ENCODE measurements at places on chromosomes 2 and 18. TPM values are rescaled to one million over a fixed set of nuclear protein-coding genes. Genes with fewer than 3 reads are reported as not detected.

- H3K4me1 ChIP-seq: no peaks in the 10 kb centered on the region
- H3K36me3 ChIP-seq: no peaks in the 10 kb centered on the region
- no peak overlapping the region for H3K4me3 ChIP-seq
- no peak overlapping the region for H3K27ac ChIP-seq
- DNase-seq: no peak
- no peaks in the 10 kb centered on the region for H3K27me3 ChIP-seq
These were observed 64.9 kb downstream of the EVA1A start for GRCh38 chr2:75495862-75496261.

- peaks cover 14% of the 10 kb centered on the region for H3K27me3 ChIP-seq
- no peak for DNase-seq
- no peaks in the 10 kb centered on the region for H3K36me3 ChIP-seq
- no peaks in the 10 kb centered on the region for H3K4me1 ChIP-seq
These were observed 59.0 kb downstream of the CHRNA1 start for GRCh38 chr2:174705321-174705720.

- H3K36me3 ChIP-seq: no peaks in the 10 kb centered on the region
- no peaks in the 10 kb centered on the region for H3K27me3 ChIP-seq
- no peak overlapping the region for H3K27ac ChIP-seq
- peaks cover 25% of the 10 kb centered on the region for H3K4me1 ChIP-seq
These were observed 228.7 kb downstream of the HAUS1 start for GRCh38 chr18:46332921-46333341.

DNA sequence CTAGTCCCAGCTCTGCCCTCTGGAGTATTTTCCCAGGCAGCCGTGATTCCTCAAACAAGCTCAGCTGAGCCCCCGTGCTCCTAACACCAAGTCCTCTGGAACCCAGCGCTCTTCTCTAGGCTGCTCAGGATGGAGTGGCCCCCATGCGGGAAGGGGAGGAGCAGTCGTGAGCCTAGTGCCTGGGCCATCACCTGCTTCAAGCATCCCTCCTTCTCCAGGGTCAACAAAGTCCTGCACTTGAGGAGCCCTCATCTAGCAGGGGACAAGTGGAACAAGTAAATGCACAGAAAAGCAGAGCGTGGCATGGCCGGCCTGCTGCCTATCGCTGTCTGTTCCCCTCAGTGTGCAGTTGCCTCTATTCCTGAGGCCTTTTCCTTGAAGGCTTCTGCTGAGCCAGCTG is 168.6 kb downstream of the INHBB start:
- H3K4me1 ChIP-seq: no peaks in the 10 kb centered on the region
- no peaks in the 10 kb centered on the region for H3K36me3 ChIP-seq
- H3K27me3 ChIP-seq: peaks cover 14% of the 10 kb centered on the region
- H3K27ac ChIP-seq: no peak overlapping the region
- no peak overlapping the region for H3K4me3 ChIP-seq

DNA sequence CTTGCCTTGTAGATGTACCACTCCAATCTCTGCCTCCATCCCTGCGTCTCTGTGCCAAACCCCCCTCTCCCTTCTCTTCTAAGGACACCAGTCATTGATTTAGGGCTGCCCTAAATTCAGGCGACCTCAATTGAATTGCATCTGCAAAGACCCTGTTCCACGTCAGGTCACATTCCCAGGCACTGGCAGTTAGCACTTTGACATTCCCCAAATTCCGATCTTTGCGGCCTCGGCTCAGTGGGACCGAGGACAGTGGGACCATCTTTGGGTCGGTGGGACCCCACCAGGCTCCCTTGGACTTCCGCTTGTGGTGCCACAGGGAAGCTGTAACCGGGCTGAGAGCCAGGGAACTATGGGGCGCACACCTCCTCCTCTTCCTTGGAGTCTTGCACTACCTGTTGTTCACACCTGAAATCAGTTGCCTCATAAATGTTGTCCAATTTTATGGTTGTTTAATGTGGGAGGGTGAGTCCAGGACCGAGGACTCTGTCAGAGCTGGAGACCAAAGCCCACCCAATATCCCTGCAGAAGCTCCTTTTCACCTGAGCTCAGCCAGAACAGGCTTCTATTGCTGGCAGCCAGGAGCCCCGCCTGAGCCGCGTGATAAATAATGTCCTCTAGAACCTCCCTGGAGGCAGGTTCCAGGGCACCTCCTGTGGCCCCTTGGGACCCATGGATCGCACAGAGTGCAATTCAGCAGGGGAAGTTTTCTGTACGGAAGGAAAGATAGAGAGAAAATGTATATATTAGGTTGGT is 271.6 kb downstream of the EIPR1 start:
- no peak for DNase-seq
- no peaks in the 10 kb centered on the region for H3K27me3 ChIP-seq
- peaks cover 4% of the 10 kb centered on the region for H3K4me1 ChIP-seq
- H3K36me3 ChIP-seq: no peaks in the 10 kb centered on the region
- H3K27ac ChIP-seq: no peak overlapping the region

DNA sequence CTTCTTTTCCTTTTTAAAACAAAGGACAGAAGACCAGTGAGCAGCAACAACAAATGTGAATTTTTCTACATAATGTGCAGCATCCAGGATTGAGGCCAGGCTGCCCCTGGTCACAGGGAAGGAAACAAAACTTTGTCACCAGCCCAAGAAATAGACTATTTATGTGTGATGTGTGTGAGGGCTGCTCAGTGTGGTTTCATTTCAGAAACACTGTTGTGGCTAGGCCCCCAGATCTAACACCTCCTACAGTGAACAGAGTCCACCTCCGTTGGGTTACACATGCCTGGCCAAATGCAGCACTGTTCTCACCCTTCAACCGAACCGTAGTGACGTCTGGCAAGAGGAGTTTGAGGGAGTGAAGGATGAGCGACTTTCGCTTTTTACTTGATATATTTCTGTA is 146.3 kb upstream of the RIOK3 start:
- DNase-seq: no peak
- no peaks in the 10 kb centered on the region for H3K4me1 ChIP-seq
- H3K27ac ChIP-seq: no peak overlapping the region

GRCh38 chr2:147844697-147845410 is at the start of gene ACVR2A:
TSS of gene ACVR2A (plus strand) at chr2:147845029. CDS start at chr2:147845153, 124 bp downstream.
- no peaks in the 10 kb centered on the region for H3K27me3 ChIP-seq
- peak; percentile 58 for DNase-seq

DNA sequence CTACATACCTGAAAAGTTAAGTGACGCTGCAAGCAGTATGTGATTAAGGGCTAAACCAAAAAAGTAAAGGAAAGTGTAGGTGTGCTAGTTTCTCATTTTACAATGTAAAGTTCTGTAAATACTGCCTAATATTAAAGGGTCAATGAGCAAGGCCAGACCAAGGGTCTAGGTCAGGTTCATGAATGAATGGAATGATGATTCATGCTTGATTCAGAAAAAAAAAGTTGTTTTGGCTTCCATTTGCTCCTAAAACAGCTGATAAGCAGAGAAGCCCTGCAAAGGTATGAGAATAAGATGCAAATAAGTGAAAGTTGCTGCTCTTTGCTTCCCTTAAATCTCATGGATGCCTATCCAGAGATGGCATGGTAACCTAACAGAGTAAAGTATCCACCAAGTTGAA is 61.3 kb downstream of the PTRHD1 start:
- DNase-seq: no peak
- H3K27me3 ChIP-seq: no peaks in the 10 kb centered on the region
- no peaks in the 10 kb centered on the region for H3K36me3 ChIP-seq
- H3K27ac ChIP-seq: no peak overlapping the region
- no peaks in the 10 kb centered on the region for H3K4me1 ChIP-seq

DNA sequence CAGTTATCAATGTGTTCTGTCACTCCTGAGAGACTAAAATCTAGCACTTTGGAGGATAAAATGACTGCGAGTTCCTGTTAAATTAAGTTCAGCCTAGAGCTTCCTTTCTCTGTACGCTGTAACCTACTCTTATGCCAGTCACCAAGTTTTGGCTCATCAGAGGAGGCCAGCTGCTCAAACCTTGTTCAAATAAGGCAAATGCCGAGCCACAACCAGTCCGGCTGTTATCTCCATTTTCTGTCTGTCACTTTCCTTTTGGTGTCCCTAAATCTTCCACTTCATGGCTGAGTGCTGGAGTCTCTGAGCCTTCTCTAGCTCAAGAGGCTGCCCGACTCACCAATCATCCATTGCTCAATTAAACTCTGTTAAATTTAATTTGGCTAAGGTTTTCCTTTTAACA is 33.5 kb upstream of the PXDN start:
- no peak overlapping the region for H3K4me3 ChIP-seq
- no peak for DNase-seq
- no peak overlapping the region for H3K27ac ChIP-seq
- peaks cover 14% of the 10 kb centered on the region for H3K4me1 ChIP-seq

- H3K27ac ChIP-seq: no peak overlapping the region
- no peaks in the 10 kb centered on the region for H3K36me3 ChIP-seq
- DNase-seq: no peak
- no peaks in the 10 kb centered on the region for H3K27me3 ChIP-seq
These were observed 151.4 kb downstream of the TWIST2 start for GRCh38 chr2:238999291-238999741.

- no peak for DNase-seq
- no peaks in the 10 kb centered on the region for H3K27me3 ChIP-seq
- no peak overlapping the region for H3K27ac ChIP-seq
- H3K4me1 ChIP-seq: no peaks in the 10 kb centered on the region
These were observed 8.1 kb downstream of the RAB31 start for GRCh38 chr18:9715978-9716774.

GRCh38 chr2:71457123-71457915 is 4.0 kb downstream of the DYSF start:
- no peaks in the 10 kb centered on the region for H3K36me3 ChIP-seq
- DNase-seq: no peak
- H3K4me3 ChIP-seq: no peak overlapping the region
- H3K27me3 ChIP-seq: no peaks in the 10 kb centered on the region

DNA sequence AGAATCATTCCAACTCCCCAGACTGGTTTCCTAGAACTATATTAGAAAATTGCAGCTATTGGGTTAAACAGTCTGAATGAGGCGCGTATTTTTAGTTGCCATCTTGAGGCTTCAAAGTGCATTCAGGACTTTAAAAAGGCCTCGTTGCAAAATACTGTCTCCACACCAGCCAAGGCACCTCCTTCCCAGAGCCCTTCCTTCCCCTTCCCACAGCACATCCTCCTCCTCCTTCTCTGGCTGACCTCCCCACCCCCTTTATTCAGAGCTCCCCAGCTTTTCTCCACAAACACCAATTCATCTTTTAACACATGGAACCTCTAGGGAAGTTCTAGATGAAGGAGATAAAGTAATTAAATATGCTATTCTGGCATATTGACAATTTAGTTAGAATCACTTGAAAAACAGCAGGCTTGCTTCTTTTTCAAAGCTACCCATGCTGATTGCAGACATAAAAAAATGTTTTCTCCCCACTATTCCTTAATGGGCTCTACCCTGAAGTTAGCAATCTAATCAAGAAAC is 90.3 kb downstream of the RTP5 start:
- DNase-seq: no peak
- H3K27ac ChIP-seq: no peak overlapping the region
- H3K4me3 ChIP-seq: no peak overlapping the region
- peaks cover 9% of the 10 kb centered on the region for H3K4me1 ChIP-seq

DNA sequence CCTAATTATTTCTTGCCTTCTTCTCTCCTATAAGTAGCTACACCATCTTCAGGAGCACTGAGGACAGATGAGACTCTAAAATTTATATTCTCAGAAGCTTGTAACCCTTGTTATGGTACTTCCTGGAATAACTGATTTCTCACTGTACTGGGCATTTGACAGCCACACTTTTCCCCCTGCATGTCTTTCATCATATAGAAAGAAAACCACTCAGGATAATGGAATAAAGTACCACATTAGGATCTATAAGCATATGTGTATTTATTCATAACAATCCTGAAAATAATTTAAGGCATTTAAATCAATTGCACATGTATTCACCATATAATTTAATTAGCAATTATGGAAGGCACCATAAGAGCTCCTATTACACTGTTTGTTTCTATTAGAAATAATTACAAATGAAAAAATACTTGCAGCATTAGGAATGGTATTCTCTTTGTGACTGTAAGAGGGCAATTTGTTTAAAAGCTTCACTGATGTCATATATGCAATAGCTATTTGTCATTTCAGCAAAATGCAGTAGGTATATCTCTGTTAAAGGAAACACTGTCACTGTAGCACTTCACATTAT is 216.9 kb upstream of the FSHR start:
- no peak overlapping the region for H3K4me3 ChIP-seq
- DNase-seq: no peak
- no peaks in the 10 kb centered on the region for H3K36me3 ChIP-seq
- H3K27me3 ChIP-seq: no peaks in the 10 kb centered on the region
- H3K27ac ChIP-seq: no peak overlapping the region

DNA sequence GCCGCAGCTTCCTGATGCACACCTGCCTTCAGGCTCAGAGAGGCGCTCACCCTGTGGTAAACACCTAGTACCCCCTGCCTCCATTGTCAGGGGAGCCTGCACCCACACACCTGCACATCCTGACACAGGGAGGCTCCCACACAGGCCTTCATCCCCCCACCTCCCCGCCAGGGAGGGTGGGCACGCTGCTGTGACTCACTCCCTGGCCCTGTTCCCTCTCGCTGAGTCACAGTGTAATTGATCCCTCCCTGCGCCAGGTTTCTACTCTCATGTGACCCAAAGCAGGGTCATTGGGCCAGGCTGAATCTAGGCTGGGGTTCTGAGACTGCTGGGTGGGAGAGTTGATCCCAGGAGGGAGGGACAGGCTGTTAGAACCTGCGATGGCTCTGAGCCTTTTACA is 8.5 kb upstream of the CELF4 start:
- peaks cover 35% of the 10 kb centered on the region for H3K27me3 ChIP-seq
- no peak overlapping the region for H3K27ac ChIP-seq
- H3K4me1 ChIP-seq: no peaks in the 10 kb centered on the region
- H3K36me3 ChIP-seq: no peaks in the 10 kb centered on the region
- DNase-seq: no peak

DNA sequence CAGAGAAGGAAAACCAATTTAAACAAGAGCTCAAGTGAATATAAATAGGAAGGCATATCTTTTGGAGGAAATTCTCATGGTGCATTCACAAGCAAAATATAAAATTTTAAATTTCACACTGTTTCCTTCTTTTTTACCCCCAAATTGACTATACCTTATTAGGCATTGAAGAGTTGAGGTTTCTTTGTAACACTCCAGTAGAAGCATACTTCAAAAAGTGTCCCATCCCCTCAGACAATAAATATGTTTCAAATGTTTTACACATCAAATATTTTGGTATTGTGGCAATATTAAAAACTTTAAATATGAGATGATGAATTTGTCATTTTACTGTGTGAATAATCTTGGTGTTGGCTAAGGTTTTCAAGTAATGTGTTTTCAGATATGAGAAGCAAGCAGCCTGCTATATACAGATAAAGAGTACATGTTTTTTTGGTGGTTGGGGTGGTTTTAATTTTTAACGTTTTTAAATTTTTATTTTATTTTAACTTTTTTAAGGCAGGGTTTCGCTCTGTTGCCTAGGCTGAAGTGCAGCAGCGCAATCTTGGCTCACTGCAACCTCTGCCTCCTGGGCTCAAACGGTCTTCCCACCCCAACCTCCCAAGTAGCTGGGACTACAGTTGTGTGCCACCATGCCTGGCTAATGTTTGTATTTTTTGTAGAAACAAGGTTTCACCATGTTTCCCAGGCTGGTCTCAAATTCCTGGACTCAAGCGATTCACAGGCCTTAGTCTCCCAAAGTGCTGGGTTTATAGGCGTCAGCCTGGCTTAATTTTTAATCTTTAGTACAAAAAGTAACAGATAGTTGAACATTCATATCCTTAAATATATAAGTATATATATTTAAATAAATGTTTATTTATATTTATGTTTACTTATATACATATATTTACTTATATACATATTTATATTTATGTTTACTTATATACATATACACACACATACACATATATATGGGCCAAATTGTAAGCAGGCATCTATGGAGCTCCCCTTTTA is 36.5 kb upstream of the DLX1 start:
- no peak overlapping the region for H3K4me3 ChIP-seq
- DNase-seq: no peak
- H3K27ac ChIP-seq: no peak overlapping the region
- no peaks in the 10 kb centered on the region for H3K27me3 ChIP-seq
- no peaks in the 10 kb centered on the region for H3K36me3 ChIP-seq
- peaks cover 6% of the 10 kb centered on the region for H3K4me1 ChIP-seq

PRSS56 gene
- not detected for polyA plus RNA-seq

SERPINB13 gene
- polyA plus RNA-seq: not detected

RGPD3 gene
- 0.05 TPM for polyA plus RNA-seq

Data from cardiac muscle cell (in vitro differentiated cells and primary cell).